ENCODE measurements at places on chromosomes 6 and 20.

- DNase-seq, result no peak
Observed at GRCh38 chr6:89110284-89110683, 7.6 kb downstream of the SRSF12 start.

- DNase-seq, result no peak
Observed at GRCh38 chr20:36818861-36819260, 45.3 kb upstream of the DSN1 start.

DNA sequence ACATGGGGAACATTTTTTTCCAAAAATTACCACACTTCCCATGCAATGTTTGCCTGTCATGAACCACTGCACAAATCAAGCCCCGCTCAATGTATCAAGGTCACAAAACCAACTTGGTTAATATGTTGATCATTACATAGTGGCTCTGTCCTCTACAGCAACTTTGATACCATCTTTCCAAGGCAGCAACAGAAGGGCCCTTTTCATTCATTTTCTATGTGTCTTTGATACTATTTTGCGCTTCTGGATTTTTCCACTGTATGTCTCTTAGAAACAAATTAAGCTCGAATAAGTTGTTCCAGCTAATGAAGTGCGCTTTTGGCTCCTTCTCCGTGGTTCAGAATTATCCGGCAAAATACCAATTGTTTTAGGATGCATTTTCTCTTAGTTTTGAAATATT is 1.5 kb downstream of the ZHX3 start:
- DNase-seq, result no peak

DNA sequence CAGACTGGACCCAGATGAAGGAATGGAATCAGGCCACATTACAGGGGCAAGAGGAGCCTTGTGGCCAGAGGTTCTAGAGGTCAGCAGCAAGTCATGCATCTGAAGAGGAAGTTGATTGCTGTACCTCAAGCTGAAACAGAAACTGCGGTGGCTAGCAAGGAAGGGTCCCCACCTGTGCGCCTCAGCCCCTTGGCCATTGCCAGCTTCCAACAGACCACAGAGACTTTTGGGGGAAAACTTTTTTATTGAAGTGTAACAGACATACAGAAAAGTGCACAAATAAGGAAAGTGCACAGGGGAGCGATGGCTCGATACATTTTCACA is 26.8 kb upstream of the SLC9A8 start:
- no peak for DNase-seq

DNA sequence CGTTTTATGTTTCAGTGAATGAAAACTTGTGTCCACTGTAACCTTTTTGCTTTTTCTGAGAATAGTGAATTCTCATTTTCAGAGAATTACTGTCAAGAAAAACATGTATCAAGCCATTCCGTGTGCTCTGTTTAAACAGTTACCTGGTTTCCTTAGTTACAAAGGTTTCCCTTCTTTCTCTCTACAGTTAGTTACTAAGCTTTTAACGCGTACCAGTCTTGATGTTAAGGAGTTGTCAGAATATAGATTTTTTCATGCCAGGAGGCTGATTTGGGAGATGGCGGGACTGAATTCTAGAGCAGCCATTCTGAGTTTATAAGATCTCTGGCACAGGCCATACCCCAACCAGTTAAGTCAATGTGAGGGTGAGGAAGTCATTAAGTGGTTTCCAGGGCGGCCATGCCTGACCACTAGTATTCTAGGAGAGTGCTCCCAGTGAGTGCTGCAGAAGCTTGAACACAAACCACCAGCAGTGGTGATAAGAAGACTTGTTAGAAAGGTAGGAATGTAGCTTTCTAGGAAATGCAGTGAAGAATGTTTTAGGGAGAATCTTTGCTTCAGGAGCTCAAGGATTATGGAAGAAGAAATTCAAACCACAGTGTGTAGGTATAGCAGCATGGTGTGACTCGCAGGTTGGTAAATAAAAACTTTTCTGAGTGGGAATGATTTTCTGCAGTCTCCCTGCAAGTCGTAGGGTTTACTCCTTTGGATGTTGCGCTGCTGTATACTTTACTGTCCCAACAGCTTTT is 112.9 kb downstream of the JARID2 start:
- no peak for DNase-seq

GRCh38 chr6:43940393-43941087 is 170.5 kb downstream of the VEGFA start:
- DNase-seq, result no peak

DNA sequence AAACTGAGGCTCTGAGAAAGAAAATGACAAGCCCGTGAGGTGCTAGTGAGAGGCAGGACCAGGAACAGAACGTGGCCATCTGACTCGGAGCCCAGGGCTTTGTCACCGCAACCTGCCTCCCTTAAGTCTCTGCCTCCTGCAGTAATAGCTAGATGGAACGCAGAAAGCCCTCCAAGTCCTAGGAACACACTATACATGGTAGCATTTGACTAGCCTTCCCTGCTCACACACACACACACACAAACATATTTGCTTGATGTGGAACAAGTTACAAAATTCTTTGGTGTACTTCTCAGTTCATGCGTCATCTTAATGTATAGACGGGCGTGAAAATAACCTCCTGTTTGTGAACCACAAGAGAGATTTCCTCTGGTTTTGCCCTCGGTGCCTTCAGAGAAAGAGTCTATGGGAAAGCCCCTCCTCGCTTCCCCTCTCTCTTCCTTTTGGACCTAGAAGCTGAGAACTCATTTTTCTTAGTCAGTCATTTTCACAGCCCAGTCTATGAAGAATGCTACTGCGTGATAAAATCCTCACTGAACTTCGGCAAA is 38.8 kb downstream of the C6orf52 start:
- no peak for DNase-seq

DNA sequence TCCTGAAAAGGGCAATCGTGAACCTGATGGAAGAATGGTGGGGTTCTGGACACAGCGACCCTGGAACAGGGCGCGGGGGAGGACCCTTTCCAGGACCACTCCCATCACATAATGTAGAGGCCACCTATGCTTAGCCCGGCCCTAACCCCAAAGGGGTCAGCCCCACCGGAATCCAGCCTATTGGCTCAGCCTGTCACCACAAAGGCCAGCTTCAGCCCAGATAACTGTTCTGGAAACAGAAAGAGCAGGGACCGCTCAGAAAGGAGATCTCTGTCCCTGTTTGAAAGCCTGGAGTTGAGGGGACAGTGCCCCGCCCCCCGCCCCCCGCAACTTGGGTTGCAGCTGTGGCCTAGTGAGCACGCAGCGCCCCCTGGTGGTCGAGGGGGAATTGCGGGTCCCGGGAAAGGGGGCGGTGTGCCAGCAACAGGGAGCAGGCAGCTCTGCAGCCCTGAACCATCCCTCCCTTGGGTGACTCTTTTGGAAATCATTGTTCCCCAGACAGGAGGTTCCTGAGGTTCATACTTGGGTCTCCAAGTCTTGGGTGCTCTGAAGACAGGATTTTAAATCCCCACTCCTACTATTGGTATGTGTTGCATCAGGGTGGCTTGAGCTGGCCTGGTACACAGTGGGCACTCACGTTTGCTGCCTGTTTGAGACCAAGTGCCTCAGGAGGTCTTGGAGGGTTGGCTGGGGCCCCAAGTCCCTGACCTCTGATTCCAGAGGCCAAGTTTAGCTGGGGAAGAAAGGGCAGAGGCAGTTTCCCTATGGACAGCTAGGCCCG is 1.5 kb downstream of the SIGLEC1 start:
- peak; percentile 58 for DNase-seq

GRCh38 chr20:44896583-44896982 is 11.1 kb downstream of the YWHAB start:
- no peak for DNase-seq

DNA sequence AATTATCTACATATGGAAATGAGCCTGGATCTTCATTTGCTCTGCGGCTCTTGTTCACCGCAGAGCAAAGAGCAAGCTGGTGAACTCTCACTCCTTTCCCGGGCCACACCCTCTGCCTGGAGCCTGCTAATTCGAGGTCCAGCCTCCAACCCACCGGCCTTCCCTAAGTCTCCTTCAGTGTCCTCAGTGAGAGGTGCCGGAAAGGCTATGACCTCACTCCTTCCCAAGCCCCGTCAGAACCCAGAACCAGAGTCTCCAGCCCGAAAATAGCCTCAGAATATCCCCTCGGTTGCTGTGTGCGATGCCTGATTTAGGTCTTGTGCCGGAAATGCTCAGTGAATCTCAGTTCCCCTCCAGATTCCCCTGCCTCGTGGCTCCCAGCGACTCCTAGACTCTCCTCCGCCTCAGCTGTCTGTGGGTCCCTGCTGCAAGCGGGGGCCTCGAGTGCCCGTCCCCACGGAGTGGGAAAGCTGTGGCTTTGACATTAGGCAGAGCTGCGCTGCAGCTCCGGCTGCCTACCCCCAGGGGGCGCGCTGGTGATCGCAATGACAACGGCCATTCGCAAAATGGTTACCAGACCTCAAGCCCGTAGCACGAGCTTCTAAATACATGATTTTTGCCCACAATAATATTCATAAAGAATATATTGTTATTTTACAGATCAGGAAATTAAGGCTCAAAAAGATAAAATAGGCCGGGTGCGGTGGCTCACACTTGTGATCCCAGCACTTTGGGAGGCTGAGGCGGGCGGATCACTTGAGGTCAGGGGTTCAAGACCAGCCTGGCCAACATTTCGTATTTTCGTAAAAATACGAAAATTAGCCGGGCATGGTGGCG is 4.1 kb upstream of the BNIP5 start:
- DNase-seq, result peak; percentile 47

DNA sequence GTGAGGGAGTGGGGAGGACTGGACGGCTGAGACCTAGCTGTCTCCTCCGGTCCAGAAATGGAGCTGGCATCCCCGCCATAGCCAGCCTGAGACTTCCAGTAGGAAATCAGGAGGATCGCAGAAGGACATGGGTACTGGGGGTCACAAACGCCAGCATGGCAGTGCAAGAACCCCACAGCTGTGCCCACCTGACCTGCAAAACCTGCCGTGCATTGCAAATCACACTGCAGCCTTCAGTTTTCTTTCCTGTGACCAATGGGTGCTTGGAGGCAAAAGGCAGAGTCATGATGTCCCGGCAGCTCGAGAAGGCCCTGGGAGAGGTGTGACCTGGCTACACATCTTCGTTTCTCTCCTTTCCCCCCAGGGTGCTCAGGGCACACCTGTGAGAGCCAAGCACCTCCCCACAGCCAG is 23.3 kb upstream of the PHACTR3 start:
- no peak for DNase-seq

GRCh38 chr20:32018269-32019155 is 8.3 kb downstream of the CCM2L start:
- DNase-seq, result peak; percentile 26

GRCh38 chr6:102686461-102686860 is 1293.0 kb downstream of the GRIK2 start:
- no peak for DNase-seq

- no peak for DNase-seq
Observed at GRCh38 chr20:54132612-54133433, 41.0 kb downstream of the CYP24A1 start.

DNA sequence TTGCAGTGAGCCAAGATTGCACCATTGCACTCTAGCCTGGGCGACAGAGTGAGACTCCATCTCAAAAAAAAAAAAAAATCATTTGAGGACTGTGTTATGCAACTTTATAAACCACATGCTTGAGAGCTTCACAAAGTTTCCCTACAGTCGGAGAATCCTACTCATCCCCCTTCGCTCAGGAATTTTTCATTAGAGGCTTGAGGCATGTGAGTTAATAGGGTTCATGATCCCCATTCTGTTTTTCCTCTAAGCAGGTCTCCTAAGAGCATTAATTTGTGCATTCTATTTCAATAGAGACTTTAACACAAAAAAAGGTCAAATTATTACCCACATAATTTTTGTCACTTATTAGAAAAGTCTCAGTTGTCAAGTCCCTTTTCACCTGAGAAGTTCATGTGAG is 103.7 kb upstream of the SOX4 start:
- DNase-seq, result no peak

GRCh38 chr6:158778005-158778527 is 41.1 kb downstream of the EZR start:
- no peak for DNase-seq

DNA sequence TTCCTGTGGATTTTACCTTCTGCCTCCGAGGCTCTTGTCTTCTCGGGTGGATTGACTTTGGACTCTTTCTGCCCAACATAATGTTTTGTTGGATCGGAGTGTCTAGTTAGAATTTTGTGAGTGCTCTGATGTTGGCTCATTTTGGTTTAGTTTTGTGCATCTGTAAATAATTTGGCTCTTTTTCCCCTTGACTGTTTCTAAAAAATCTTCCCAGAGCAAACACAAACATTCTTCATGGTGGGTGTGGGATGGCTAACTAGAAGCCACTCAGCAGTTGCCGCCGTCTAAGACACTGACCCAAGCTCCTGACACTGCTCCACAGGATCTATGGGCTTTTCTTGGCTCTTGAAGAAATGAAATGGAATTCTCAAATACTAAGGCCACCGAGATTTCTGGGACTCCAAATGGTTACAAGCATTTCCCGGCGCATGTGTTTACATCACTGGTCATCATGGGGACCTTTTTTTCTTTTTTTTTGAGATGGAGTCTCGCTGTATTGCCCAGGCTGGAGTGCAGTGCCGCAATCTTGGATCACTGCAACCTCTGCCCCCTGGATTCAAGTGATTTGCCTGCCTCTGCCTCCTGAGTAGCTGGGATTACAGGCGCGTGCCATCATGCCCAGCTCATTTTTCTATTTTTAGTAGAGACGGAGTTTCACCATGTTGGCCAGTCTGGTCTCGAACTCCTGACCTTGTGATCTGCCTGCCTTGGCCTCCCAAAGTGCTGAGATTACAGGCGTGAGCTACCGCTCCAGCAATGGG is 92.0 kb upstream of the FRMD1 start:
- no peak for DNase-seq

GRCh38 chr6:157527471-157527907 is 146.5 kb downstream of the ZDHHC14 start:
- DNase-seq, result no peak

DNA sequence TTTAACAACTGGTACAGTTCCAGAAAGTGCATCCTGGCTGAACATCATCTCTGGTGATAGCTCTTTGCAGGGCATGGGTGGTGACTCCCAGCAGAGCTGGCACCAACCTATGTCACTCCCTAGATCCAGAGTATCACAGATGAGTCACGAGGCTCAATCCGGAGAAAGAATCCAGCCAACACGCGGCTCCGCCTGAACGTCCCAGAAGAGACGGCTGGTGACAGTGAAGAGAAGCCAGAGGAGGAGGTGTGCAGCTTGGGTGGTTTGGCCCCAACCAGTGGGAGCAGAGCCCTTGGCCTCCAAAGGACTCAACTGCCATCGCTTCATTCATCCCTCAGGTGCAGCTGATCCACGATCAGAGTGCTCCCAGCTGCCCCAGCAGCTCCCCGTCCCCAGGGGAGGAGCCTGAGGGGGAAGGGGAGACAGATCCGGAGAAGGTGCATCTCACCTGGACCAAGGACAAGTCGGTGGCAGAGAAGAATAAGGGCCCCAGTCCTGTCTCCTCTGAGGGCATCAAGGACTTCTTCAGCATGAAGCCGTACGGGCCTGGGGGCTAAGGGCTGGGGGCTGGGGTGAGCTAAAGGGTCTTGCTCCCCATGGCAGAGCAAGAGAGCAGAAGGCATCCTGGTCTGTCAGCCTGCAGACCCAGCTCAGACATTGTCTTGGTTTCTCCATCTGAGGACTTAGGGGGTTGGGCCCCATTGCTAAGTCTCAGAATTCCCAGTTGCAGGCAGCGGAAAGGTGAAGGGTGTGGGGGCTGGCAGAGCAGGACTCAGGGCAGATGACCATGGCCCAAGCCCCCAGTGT is 27.2 kb downstream of the SLC12A5 start:
- no peak for DNase-seq
